ENCODE measurements at places on chromosomes 1 and 21. TPM values are rescaled to one million over a fixed set of nuclear protein-coding genes. Genes with fewer than 3 reads are reported as not detected.

GRCh38 chr1:3586986-3587759 lies 24.1 kb downstream of the MEGF6 start:
- DNase-seq, result no peak

ANXA9 gene
- total RNA-seq, result under 0.01 TPM

DSCAM gene
- 11.8 TPM for total RNA-seq

NCAM2 gene
- total RNA-seq, result 63.6 TPM

MACF1 gene
- 306 TPM for total RNA-seq

DNA sequence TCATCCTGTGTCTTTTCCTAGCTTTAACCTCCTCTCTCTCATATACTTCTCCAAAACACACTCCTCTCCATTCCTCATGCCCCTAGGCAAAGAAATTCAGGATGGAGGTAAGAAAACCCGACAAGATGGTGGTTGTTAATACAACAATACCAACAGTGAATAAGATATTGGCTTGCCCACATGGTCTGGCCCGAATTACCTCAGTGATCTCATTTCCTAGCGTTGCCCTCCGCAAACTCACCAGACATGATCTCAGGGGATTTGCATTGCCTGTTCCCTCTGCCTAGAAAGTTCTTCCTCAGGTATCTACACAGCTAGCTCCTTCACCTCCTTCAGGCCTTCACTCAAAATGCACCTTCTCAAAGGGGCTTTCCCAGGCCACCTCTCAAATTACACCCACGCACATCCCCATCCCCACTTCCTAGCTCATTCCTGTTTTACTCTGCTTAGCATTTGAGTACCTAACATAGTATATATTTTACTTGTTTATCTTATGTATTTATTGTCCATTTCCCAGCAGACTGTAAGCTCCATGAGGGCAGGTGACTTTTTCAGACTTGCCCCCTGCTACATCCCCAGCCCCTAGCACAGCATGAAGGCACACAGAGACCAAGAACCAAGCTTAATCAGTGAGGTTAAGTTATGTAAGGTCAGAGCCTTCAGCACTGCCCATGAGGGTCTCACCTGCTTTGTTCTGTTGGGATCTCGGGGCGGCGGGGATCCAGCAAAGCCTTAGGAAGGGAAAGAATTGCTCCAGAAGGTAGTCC lies 10.2 kb upstream of the UBR4 start:
- no peak for DNase-seq

PRELP gene
- total RNA-seq, result 0.41 TPM

DNA sequence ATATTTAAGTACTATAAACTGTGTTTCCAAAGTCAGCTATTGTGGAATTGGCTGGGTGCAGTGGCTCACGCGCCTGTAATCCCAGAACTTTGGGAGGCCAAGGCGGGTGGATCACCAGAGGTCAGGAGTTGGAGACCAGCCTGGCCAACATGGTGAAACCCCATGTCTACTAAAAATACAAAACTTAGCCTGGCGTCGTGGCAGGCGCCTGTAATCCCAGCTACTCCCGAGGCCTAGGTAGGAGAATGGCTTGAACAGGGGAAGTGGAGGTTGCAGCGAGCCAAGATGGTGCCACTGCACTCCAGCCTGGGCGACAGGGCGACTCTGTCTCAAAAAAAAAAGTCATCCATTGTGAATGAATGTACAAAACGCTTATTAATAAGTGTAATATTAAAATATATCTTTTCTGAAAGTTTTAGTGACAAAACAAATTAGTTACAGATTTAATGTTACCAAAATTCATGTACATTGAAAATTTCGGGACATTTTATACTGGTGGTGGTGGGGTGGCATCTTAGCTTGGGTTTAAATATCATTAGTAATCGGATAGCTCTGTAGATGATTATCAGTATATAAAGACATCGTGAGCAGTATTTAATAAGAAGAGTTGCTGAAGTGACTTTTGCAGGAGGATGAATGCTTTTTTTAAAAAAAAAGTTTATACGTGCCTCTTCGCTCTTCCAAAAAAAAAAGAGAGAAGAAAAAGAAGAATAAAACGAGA lies 503 bp upstream of the SRSF11 start:
- DNase-seq, result no peak

GRCh38 chr1:38088366-38088765 lies 41.8 kb upstream of the POU3F1 start:
- no peak for DNase-seq

CD53 gene
- total RNA-seq, result 9.8 TPM

DNA sequence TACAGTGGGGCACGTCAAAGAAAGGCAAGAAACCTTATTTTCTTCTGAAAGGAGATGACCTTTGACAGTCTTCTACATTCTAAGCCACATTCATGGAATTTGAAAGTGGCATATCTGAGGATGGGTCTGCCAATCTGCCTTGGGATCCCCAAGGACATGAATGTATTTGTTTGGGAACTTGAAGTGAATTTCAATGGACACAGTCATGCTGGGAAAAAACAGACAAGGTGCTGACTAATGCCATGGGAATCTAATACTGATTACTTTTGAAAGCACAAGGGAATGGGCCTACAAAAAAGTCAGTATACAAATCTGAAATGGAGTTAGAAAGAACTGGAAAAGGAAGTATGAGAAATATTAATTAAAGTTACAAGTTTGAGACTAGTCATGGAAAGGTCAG lies 128.8 kb downstream of the KCNJ6 start:
- no peak for DNase-seq

GRCh38 chr1:1358433-1359271 lies at the start of gene MXRA8:
TSS of gene MXRA8 (minus strand) at chr1:1358555. CDS start at chr1:1358504, 51 bp downstream.
- DNase-seq, result no peak

DNA sequence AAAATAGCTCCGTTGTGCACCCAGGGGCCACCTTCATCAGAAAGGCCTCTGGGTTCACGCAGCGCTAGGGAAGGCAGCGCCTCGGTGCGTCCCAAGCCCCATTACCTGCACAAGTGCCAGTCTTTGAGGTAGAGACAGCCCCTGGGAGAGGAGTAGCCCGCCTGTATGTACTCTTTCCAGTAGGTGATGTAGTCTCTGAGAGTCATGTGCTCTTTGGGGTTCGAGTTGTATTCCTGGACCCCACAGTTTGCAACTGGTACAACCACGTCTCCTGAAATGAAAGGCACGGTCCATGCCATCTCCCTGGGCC lies 601 bp downstream of the JMJD4 start:
- no peak for DNase-seq

C1orf141 gene
- total RNA-seq, result under 0.01 TPM

DNA sequence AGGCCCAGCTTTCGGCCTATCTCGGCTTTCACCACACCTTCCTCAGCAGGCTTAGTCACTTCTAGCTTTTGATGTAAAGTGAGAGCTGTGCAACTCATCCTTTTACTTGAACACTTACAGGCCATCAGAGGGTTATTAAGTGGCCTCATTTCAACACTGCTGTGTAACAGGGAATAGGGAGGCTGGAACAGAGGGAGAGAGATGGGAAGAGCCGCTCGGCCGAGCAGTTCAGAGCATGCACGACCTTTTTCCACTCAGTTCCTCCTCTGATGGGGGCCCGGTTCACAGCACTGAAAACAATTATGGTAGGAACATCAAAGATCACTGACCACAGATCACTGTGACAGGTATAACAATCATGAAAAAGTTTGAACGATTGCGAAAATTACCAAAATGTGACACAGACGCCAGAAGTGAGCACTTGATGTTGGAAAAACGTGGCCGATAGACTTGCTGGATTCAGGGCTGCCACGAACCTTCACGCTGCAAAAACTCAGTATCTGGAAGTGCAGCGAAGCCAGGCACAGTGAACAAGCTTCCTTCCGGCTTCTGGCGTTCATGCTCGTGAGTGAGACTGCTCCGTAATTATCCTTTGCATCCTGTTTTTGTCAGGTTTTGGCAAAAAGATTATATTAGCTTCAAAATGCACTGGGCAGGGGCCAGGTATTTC lies 28.6 kb downstream of the AGPAT3 start:
- DNase-seq, result no peak

- DNase-seq, result no peak
Measured at GRCh38 chr1:56780826-56781225, 38.4 kb downstream of the FYB2 start.

GRCh38 chr1:157155658-157156057 lies 17.5 kb upstream of the ETV3 start:
- no peak for DNase-seq

- DNase-seq, result no peak
Measured at GRCh38 chr1:63547621-63548294, 24.4 kb downstream of the EFCAB7 start.

DNA sequence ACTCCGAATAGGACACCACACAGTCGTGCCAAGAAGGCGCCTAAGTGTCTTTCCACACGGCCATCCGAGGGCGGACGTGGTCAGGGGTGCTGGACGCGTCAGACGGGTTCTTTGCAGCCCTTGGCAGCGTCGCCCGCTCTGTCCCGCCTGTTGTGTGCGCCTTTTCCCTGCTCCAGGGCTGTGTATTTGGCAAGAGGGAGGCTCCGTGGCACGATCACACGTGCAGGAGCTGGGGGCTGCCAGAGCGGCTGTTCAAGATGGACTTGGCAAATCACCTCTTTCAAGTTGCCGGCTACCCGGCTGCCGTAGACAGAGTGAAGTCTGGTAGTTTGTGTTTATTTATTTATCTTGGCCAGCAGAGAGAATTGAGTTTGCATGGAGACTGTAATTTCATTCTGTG lies 31.9 kb downstream of the PRKCZ start:
- DNase-seq, result no peak

CCNL2 gene
- total RNA-seq, result 84.0 TPM

TDRKH gene
- total RNA-seq, result 17.1 TPM

DNA sequence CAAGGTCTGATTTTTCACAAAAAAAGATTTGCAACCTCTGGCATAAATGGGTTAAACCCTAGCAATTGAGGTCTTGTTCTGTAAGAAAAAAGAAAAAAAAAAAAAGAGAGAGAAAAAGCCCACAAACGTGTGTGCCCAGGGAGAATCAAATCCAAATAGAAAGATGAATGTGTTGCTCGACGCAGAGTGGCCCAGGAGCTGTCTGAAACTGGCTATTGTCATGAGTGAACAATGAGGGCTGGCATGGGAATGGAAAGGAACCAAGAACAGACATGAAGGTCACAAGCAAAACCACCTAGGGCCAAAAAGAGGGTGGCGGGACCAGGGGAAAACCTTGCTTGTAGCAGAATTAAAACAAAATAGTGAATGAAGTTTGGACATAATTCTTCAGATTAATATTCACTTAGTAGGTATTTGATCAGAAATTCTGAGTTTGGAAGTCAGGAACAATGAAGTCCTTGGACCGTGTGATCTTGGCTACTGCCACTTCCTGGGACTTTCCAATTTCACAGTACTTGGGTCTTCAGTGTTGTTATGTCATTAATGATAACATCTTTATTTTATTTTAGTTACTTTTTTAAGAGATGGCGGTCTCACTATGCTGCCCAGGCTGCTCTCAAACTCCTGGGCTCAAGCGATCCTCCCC lies 3.1 kb downstream of the ENO1 start:
- DNase-seq, result no peak

UBE2U gene
- not detected for total RNA-seq

DNA sequence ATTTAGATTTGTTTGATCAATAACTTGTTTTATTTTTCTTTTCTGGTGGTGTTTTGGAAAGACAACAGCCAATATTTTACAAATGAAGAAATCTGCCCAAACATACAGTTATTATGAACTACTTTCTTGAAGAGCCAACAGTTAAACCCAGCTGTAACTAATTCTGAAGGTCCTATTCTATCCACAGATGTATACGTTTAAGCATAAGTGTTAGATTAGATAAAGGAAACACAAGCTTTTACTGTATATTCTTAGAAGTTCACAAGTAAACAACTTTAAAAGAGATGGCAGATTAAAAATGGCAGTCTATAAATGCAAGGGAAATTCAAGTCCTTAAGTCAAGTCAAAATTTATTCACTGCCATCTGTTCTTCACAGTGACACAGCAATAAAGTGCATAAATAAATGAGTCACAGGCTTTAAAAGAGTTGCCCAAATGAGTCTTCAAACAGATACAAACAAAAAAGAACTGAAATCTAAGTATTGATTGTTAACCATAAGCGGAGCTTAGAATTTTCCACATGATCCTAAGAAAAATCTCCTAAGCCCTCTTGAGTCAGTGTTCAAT lies 49.9 kb upstream of the KCNH1 start:
- no peak for DNase-seq

C1orf50 gene
- 13.0 TPM for total RNA-seq

FMO5 gene
- 0.41 TPM for total RNA-seq

GRCh38 chr1:244111027-244111426 lies 59.9 kb downstream of the ZBTB18 start:
- no peak for DNase-seq

DNA sequence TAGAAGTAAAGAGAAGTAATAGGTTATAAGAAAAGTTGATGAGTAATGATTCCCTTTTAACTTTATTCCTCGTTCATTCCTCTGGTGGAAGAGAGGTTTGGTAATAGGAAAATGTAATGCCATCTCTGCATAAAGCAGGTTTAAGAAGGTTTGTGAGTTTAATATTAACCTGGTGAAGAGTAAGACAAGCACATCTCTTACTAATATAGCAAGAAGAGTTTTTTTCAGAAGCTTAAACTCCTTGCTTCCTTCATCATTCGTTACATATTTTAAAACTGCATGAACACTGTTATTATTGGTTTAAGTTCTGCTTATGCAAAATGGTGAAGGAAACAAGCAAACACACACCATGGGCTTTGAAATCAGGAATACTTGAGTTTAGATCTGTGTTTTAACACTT lies 9.2 kb upstream of the PLA2G4A start:
- no peak for DNase-seq

GRCh38 chr21:25939396-25939761 lies 204.6 kb downstream of the GABPA start:
- DNase-seq, result no peak

CNR2 gene
- total RNA-seq, result not detected

DNA sequence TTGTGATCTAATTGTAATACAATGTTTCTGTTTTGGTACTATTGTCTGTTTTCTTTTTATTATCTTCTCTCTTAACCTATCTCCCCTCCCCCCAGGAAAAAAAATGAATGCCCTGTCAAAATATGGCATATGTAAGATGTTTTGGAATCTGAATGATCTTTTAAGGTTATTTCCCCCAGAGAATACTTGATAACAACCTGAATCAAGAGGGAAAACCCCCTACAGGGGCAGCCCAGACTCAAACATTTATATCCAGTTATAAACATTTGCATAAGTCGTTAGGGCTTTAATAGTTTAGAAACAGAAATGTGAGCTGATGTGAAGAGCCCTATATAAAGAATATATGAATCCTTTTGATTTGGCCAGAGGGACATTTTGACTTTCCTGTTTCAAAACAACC lies 169.5 kb downstream of the VAV3 start:
- no peak for DNase-seq

- no peak for DNase-seq
Measured at GRCh38 chr1:31483012-31483946, 70.3 kb downstream of the SERINC2 start.

GRCh38 chr1:25530186-25531081 lies 13.0 kb upstream of the LDLRAP1 start:
- no peak for DNase-seq

- DNase-seq, result no peak
Measured at GRCh38 chr1:24709791-24710441, 35.3 kb upstream of the CLIC4 start.

DNA sequence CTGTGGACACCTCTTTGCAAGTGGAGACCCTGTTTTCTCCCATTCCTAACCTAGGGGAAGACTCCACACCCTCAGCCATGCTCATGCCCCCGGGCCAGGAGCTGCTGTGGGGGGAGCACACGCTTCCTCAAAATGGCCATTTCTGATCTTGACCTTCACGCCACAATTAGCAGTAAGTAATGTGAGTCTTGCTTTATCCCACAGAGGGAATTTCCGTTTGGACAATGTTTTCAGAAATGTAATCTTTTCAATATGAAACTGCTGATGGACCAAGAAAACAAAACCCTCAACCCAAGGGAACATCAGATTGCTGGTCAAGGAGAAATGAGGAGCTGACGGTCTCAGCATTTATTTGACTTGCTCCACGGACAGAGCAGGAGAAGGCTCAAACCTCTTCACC lies 8.3 kb upstream of the KCNE1 start:
- no peak for DNase-seq

- no peak for DNase-seq
Measured at GRCh38 chr1:28779751-28780408, 32.1 kb upstream of the OPRD1 start.

Measured in frontal cortex (tissue), 4 donors.